ENCODE measurements at places on chromosomes 3 and 15. TPM values are rescaled to one million over a fixed set of nuclear protein-coding genes. Genes with fewer than 3 reads are reported as not detected.

PLEKHO2 gene
- 18.9 TPM for total RNA-seq

PATL2 gene
- 0.35 TPM for total RNA-seq

AGTR1 gene
- total RNA-seq, result 2.1 TPM

IL20RB gene
- total RNA-seq, result 2.0 TPM

GAP43 gene
- 42.9 TPM for total RNA-seq

SMCO1 gene
- not detected for total RNA-seq

PRICKLE2 gene
- total RNA-seq, result 12.9 TPM

ZIC1 gene
- total RNA-seq, result 54.3 TPM

INKA1 gene
- 17.3 TPM for total RNA-seq

PTH1R gene
- 0.34 TPM for total RNA-seq

PLSCR2 gene
- total RNA-seq, result not detected

SEMA7A gene
- total RNA-seq, result 14.4 TPM

GOLGA6A gene
- not detected for total RNA-seq

HTR3E gene
- total RNA-seq, result not detected

C15orf40 gene
- 23.1 TPM for total RNA-seq

CCR3 gene
- total RNA-seq, result not detected

BFSP2 gene
- total RNA-seq, result not detected

PDE12 gene
- total RNA-seq, result 20.0 TPM

TM4SF4 gene
- total RNA-seq, result not detected

GPR149 gene
- total RNA-seq, result not detected

ARHGAP11A gene
- total RNA-seq, result 95.2 TPM

CPN2 gene
- total RNA-seq, result not detected

IFT57 gene
- total RNA-seq, result 53.4 TPM

C3orf52 gene
- 22.5 TPM for total RNA-seq

TMEM108 gene
- total RNA-seq, result 5.3 TPM

SPPL2A gene
- 51.7 TPM for total RNA-seq

RAD51 gene
- total RNA-seq, result 29.2 TPM

CRABP1 gene
- total RNA-seq, result 803 TPM

EEF1AKMT4 gene
- total RNA-seq, result 3.9 TPM

GOLIM4 gene
- total RNA-seq, result 30.8 TPM

ZNF660 gene
- total RNA-seq, result 29.8 TPM

METTL6 gene
- total RNA-seq, result 27.3 TPM

OR5K2 gene
- total RNA-seq, result not detected

ZNF80 gene
- total RNA-seq, result not detected

SST gene
- total RNA-seq, result 4.6 TPM

AQR gene
- total RNA-seq, result 36.8 TPM

TMEM207 gene
- not detected for total RNA-seq

EBLN2 gene
- total RNA-seq, result 7.8 TPM

AHSG gene
- not detected for total RNA-seq

PDZRN3 gene
- 12.2 TPM for total RNA-seq

LINS1 gene
- 14.9 TPM for total RNA-seq

ABHD17C gene
- 23.5 TPM for total RNA-seq

SLC22A14 gene
- total RNA-seq, result not detected

ZBBX gene
- total RNA-seq, result 1.6 TPM

ERICH6 gene
- 0.40 TPM for total RNA-seq

FOXB1 gene
- total RNA-seq, result 5.9 TPM

ZIC4 gene
- 4.5 TPM for total RNA-seq

OR5K1 gene
- total RNA-seq, result not detected

SPINK8 gene
- total RNA-seq, result not detected

CRBN gene
- 31.7 TPM for total RNA-seq

SLC22A13 gene
- 0.41 TPM for total RNA-seq

ENTPD3 gene
- not detected for total RNA-seq

ATP13A5 gene
- not detected for total RNA-seq

TIMP4 gene
- total RNA-seq, result 0.75 TPM

CRYGS gene
- total RNA-seq, result 4.3 TPM
